ENCODE measurements at places on chromosomes 1 and 21.
A peak's percentile ranks its signal among the peaks of the same experiment; 100 is the strongest.

DNA sequence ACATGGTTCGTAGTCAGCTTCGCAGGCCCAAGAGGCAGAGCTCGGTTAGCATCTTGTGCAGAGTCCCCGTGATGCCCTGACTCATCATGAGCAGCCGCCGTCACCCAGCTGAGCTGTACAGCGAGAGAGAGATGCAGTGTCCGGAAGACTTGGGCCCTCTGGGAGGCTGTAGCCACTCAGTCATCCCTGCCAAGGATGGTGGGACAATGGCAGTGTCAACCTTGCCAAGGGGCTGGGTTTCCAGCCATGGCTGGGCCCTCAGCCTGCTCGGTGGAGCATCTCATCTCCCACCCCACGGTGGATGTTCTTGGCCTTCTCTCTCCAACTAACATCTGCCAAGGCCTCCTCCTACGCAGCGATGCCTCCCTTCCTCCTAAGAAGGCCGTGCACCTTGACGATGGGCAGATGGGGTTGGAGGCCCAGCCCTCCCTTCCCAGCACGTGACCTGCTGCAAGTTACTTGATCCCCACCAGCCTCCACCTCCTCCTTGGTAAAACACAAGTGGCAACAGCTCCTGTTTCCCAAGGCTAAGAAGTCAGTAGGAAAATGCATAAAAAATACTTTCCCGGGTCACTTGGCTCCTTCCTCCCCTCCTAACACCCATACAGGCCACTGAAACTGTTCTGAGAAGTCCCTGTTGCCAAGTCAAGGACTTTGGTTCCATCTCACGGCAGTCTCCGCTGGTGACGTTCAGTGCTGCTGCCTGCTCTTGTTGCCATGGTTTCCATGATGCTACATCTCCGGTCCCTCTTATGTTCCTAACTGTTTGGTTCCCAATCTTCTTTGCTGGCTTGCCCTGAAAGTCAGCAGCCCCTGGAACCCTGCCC, 384.7 kb upstream of the VAMP3 start:
- H3K4me1 ChIP-seq = no peaks in the 10 kb centered on the region
- H3K27ac ChIP-seq = no peak overlapping the region
- no peaks in the 10 kb centered on the region for H3K36me3 ChIP-seq
- no peak overlapping the region for H3K4me3 ChIP-seq
- DNase-seq = peak; percentile 26

GRCh38 chr1:203769505-203770343, 4.7 kb downstream of the LAX1 start:
- H3K27me3 ChIP-seq = no peaks in the 10 kb centered on the region
- no peak for DNase-seq
- no peaks in the 10 kb centered on the region for H3K36me3 ChIP-seq
- H3K27ac ChIP-seq = no peak overlapping the region
- H3K4me3 ChIP-seq = no peak overlapping the region
- H3K4me1 ChIP-seq = no peaks in the 10 kb centered on the region

- no peak overlapping the region for H3K4me3 ChIP-seq
- no peak overlapping the region for H3K27ac ChIP-seq
- DNase-seq = no peak
- H3K27me3 ChIP-seq = peaks cover 30% of the 10 kb centered on the region
Measured at GRCh38 chr1:179589509-179589908, 2.1 kb upstream of the TDRD5 start.

DNA sequence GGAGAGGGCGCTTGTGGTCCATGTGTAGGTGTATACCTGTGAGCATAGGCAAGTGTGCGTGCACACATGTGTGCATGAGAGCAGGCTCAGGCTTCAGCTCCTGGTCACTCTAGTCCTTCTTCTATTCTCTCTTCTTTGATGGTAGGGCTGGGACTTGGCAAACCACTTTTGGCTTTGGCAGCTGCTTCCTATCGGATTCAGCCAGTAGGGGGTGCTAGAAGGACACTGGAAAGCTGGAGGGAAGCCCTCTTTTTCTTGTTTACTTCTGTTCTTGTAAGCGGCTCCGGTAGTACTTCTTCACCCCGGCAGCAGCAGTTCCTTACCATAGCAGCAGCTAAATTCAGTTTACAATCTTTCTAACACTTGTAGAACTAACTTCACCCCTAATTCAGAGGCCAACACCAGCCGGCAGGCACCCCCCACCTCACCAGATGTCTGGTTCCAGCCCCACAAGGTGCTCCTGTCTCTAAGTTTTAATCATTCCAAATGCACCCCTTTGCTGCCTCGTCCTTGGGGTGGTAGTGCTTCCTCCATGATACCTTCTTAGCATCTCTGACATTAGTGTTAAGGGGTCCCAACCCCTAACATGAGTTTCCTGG, 25.1 kb downstream of the NENF start:
- H3K36me3 ChIP-seq = no peaks in the 10 kb centered on the region
- peaks cover 2% of the 10 kb centered on the region for H3K4me1 ChIP-seq
- H3K4me3 ChIP-seq = no peak overlapping the region
- DNase-seq = peak; percentile 63
- no peak overlapping the region for H3K27ac ChIP-seq
- no peaks in the 10 kb centered on the region for H3K27me3 ChIP-seq

DNA sequence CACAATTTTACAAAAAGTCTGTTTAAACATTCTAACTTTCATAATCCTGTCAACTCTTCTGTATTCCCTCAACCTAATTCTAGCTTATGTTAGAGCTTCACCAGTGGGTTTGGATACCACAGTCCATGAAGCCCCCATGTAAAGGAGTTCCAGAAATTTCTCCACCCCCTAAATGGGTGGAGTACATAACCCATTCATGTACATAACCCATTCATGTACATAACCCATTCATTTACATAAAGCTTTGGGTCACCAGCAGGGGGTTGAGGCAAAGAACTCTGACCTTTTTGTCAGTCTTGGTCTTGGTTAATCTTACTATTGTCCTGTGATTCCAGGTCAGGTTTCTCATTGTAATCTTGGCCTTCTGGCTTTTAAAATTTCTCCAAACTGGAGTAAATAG, 61.6 kb downstream of the SMYD2 start:
- H3K36me3 ChIP-seq = no peaks in the 10 kb centered on the region
- peaks cover 4% of the 10 kb centered on the region for H3K4me1 ChIP-seq
- H3K27me3 ChIP-seq = no peaks in the 10 kb centered on the region
- H3K4me3 ChIP-seq = no peak overlapping the region

- no peaks in the 10 kb centered on the region for H3K27me3 ChIP-seq
- DNase-seq = no peak
- H3K27ac ChIP-seq = no peak overlapping the region
- H3K36me3 ChIP-seq = no peaks in the 10 kb centered on the region
- no peak overlapping the region for H3K4me3 ChIP-seq
Measured at GRCh38 chr21:26003404-26003803, 167.2 kb downstream of the APP start.

- H3K27ac ChIP-seq = no peak overlapping the region
- H3K36me3 ChIP-seq = no peaks in the 10 kb centered on the region
- H3K27me3 ChIP-seq = no peaks in the 10 kb centered on the region
- no peaks in the 10 kb centered on the region for H3K4me1 ChIP-seq
- DNase-seq = no peak
Measured at GRCh38 chr1:64975740-64976139, 9.4 kb upstream of the JAK1 start.

GRCh38 chr1:106995970-106996369, 60.5 kb upstream of the PRMT6 start:
- no peaks in the 10 kb centered on the region for H3K27me3 ChIP-seq
- H3K27ac ChIP-seq = no peak overlapping the region
- no peak overlapping the region for H3K4me3 ChIP-seq
- H3K36me3 ChIP-seq = no peaks in the 10 kb centered on the region
- no peak for DNase-seq

DNA sequence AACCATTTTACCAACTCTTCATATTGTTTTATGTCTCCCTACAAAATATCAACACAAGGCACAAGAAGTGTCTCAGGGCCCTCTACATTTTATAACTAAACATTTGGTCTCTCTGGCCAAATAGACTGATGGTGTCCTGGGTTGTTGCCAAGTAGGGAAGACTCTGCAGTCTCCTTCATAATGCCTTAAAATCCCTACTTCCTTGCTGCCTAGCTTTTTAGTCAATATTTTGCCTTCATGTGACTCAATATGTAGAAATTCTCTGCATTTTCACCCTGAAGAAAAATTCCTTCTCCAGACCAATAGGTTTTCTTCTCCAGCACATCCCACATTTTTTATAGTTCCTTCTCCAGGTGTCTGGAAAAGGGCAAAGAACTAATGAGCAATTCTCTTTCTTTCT, 72.6 kb upstream of the IPO9 start:
- peaks cover 31% of the 10 kb centered on the region for H3K4me1 ChIP-seq
- H3K36me3 ChIP-seq = no peaks in the 10 kb centered on the region
- no peaks in the 10 kb centered on the region for H3K27me3 ChIP-seq

- no peaks in the 10 kb centered on the region for H3K27me3 ChIP-seq
- no peak for DNase-seq
- H3K27ac ChIP-seq = no peak overlapping the region
- H3K36me3 ChIP-seq = no peaks in the 10 kb centered on the region
- peaks cover 6% of the 10 kb centered on the region for H3K4me1 ChIP-seq
- H3K4me3 ChIP-seq = no peak overlapping the region
Measured at GRCh38 chr21:33121715-33122475, 52.0 kb downstream of the OLIG1 start.

DNA sequence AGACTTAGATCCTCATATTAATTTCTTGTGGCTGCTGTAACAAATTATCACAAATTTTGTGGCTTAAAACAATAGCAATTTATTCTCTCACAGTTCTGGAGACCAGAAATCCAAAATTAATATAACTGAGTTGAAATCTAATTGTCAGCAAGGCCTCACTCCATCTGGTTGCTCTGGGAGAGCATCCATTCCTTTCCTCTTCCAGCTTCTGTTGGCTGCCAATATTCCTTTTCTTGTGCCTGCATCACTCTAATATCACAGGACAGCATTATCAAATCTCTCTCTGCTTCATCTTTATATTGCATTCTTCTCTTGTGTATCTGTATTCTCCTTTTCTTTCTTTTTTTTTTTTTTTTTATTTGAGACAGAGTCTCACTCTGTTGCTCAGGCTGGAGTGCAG, 9.3 kb downstream of the SLC35A3 start:
- DNase-seq = no peak
- H3K27ac ChIP-seq = no peak overlapping the region
- no peaks in the 10 kb centered on the region for H3K27me3 ChIP-seq
- no peaks in the 10 kb centered on the region for H3K36me3 ChIP-seq
- no peaks in the 10 kb centered on the region for H3K4me1 ChIP-seq

- no peaks in the 10 kb centered on the region for H3K4me1 ChIP-seq
- no peaks in the 10 kb centered on the region for H3K36me3 ChIP-seq
Measured at GRCh38 chr1:180906511-180906910, 6.2 kb upstream of the KIAA1614 start.

GRCh38 chr1:203631349-203631748, 4.7 kb downstream of the ATP2B4 start:
- no peak for DNase-seq
- peaks cover 31% of the 10 kb centered on the region for H3K27me3 ChIP-seq
- no peaks in the 10 kb centered on the region for H3K36me3 ChIP-seq
- peaks cover 9% of the 10 kb centered on the region for H3K4me1 ChIP-seq

GRCh38 chr1:185487936-185488335, 170.9 kb upstream of the IVNS1ABP start:
- no peaks in the 10 kb centered on the region for H3K36me3 ChIP-seq
- H3K27ac ChIP-seq = no peak overlapping the region
- no peak for DNase-seq

DNA sequence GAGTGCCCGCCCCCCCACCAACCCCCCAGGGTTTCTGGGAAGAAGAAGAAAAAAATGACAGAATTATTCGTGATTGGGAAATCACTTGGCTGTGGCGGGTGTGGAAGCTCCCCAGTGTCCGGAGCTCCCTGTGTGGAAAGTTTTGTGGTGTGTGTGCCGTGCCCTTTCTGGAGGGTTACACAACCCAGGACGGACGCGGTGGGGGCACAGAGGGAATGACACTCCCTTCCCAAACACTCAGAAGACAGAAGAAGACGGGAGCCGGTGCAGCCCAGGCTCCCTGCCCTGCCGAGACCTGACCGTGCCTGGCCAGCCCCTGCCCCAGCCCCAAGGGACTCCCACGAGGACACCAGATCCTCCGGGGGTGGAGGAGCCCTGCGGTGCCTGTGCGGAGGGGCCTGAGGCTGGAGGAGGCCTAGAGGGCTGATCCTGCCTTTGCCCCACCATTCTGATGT, 33.0 kb upstream of the ADARB1 start:
- no peaks in the 10 kb centered on the region for H3K27me3 ChIP-seq
- no peaks in the 10 kb centered on the region for H3K36me3 ChIP-seq
- no peak for DNase-seq
- H3K4me3 ChIP-seq = no peak overlapping the region
- H3K27ac ChIP-seq = no peak overlapping the region

All from H1 (cell line).